ENCODE measurements at places on chromosomes 5 and 9.

GRCh38 chr9:79644601-79645000 lies 72.8 kb downstream of the TLE4 start:
- no peak for DNase-seq

DNA sequence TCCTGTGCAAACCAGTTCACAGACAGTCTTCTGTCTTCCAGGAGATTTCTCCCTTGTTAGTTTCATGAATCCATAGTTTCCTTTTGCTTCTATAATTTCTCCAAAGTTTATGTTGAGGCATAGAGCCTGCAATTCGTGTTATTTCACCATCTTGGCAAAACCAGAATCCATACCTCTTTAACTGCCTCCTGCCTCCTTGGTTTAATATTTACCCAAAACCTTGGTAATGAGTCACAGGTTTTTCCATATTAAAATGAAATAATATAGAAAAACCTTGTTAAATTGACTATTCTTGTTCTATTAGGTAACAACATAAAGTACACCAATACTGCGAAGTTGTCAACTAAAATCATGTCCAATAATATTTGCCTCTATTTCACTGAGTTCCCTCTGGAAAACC lies 459.7 kb downstream of the HINT1 start:
- DNase-seq: no peak

- DNase-seq: no peak
Measured at GRCh38 chr5:154714266-154714986, 40.8 kb upstream of the LARP1 start.

- DNase-seq: no peak
Measured at GRCh38 chr5:61044545-61044944, 99.5 kb downstream of the NDUFAF2 start.

- DNase-seq: no peak
Measured at GRCh38 chr5:171492781-171493180, 73.3 kb downstream of the FGF18 start.

GRCh38 chr5:16691731-16692130 lies 74.9 kb upstream of the RETREG1 start:
- DNase-seq: no peak
